ENCODE measurements at places on chromosomes 13 and 19.

- DNase-seq = no peak
These were observed 57.5 kb upstream of the KCTD4 start for GRCh38 chr13:45258334-45258675.

DNA sequence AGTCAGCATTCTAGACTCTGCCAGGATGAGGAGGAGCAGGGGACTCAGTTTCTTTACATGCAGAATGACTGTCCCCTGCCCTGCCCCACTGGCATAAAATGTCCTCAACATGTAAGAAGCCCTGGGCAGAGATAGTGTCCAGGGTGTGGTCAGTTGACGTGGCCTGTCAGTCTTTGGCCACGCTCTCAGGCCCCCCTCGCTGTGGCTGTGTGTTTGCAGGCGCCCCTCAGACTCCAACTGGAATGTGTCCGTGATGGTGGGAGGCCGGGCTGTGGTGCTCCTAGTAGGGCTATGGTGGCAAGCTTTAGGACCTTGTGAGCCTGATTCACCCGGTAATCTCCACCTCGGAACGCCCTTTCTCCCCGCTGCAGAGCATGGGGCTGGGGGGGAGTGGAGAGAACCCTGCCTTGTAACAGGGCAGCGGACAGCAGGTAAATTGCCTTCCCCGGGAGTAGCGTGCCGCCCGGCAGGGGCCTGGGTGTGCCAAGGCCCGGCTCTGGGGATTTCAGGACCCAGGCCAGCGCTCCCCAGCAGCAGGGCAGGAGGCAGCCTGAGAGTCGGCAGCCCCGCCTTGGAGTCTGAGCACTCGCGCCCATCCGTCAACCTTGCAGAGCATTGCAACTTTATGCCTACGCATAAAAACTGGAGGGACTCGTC is 62.3 kb downstream of the CHST8 start:
- no peak for DNase-seq

DNA sequence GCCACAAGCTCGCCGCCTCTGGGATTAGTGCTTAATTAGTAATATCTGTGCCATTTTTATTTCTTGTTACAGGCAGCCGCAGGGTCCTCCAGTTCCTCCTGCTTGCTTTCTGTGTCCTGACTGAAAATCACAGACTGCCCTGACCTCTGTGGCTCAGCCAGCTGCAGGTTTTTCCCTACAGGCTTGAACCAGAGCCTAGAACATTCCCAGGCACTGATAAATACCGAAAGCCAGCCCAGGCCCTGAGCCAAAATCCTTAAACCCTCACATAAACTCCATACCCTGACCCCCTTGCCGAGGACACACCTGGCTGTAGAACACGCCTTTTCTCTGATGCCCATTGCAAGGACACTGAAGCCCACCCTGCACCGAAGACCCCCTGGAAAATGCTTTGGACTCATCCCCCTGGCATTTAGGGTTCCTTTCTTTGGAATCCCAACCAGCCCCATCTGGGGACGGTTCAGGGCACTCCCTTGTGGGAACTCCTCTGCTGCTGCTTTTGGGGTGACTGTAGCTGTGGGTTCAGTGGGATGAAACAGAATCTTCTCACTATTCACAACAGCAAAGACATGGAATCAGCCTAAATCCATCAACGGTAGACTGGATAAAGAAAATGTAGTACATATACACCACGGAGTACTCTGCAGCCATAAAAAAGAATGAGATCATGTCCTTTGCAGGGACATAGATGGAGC is 15.5 kb downstream of the DPP9 start:
- DNase-seq = no peak

DNA sequence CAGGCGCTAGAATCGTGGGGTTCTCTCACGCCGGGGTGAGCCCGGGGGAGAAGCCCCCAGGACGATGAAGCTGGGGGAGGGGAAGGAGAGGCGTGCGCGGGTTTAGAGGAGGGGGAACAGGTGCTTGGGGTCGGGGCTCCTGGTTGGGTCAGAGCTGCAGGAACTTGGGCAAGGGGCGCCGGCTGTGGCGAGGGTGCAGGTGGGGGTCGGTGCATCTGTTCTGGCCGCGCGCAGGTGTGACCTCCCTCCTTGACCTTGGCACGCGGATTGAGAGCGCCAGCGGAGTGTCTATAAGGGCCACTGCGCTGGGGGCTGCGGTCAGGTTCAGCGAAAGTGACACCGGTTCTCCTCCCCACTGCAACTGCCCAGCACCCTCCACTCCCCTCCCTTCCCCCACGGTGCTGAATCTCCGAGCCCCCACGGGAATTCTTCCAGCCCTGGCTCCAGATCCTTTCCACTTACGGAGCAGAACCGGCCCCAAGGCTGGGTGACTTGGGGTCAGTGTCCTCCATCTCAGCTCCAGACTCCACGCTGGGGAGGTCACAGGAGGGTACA is 618 bp downstream of the TMEM38A start:
- DNase-seq = peak; percentile 7

GRCh38 chr13:112159575-112160547 is 92.9 kb downstream of the SOX1 start:
- DNase-seq = no peak

DNA sequence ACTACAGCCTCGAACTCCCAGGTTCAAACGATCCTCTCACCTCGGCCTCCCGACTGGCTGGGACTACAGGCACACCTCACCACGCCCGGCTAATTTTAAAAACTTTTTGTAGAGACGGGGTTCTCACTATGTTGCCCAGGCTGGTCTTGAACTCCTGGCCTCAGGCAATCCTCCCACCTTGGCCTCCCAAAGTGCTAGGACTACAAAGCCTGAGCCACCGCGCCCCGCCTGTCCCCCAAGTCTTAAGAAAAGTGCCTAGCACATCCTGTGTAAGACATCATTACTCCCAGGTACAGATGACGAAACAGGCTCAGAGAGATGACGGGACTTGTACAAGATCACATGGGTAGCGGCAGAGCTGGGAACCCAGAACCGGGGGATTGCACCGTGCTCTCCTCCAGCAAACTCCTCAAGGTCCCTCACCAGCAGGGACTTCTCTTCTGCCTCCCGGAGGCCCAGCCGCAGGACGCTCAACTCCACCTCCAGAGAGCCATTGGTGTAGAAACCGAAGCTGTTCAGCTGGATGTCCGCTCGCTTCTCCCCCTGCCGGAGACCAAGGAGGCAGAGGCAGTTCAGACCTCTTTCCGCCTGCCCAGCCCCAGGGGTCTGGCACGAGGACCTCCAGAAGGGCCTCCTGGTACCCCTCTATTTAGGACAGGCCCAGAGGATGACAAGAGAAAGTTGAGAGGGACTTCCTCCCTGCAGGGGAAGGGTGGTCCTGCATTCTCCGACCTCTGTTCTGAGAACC is 1.0 kb downstream of the GPR108 start:
- peak; percentile 56 for DNase-seq
